ENCODE measurements at places on chromosomes 5 and 9.

DNA sequence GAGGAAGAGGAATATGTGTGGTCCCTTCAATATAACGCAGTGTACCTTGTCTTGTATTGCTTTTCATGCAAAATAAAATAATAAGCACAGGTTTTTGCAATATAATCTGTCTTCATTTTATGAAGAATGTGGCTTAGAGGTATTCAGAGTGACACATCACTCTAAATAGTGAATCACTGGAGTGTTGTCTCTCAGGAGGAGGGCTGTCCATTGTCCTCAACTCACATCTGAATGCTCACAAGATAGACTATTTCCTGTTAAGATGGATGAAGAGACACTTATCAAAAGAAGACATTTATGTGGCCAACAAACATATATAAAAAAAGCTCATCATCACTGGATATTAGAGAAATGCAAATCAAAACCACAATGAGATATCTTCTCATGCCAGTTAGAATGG lies 1147.5 kb upstream of the C9orf72 start:
- DNase-seq, result no peak

GRCh38 chr5:161009194-161009593 lies 157.2 kb upstream of the ATP10B start:
- no peak for DNase-seq

- no peak for DNase-seq
These were observed 46.2 kb downstream of the TENT4A start for GRCh38 chr5:6759401-6759800.

- DNase-seq, result no peak
These were observed 335.9 kb downstream of the SEMA5A start for GRCh38 chr5:9209846-9210492.

DNA sequence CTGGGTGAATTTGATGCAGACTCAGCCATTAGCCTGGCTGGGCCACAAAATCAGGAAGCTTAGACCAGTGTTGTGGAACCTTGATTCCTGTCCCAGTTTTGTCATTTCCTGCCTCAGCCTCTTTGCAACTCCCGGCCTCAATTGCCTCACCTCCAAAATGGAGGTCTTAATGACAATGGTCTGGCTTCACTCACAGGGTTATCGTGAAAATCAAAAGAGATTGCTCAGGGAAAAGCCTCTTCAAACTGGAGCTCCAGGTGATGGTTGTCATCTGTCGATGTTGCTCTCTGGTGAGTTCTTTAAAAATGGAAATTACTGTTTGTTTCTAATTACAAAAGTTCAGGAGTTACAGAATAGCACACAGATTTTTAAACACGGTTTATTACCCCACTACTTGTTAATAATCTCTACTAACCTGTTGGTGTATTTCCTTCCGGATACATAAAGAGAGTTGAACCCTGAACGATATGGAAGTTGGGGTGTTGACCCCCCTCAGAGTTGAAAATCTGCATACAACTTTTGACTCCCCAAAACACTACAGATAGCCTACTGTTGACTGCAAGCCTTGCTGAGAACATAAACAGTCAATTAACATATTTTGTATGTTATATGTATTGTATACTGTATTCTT lies 109.9 kb upstream of the CPEB4 start:
- no peak for DNase-seq

DNA sequence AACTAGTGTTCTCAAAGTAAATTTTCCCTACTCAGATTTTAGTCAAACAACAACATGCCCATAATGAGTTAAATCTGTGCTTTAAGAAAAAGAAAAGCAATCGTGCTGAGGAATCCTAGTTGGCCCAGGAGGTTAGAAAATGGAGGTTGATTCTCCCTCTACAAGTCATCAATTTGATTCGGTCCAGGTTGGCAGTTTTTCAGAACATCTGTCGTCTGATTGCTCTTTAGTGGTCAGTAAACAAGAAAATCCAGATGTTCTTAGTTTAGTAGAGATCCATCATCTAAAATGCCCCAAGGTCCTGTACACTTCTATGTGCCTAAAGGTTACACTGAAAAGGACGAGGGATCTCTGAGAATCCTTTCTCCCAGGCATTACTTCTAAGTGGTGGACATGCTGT lies 659.2 kb downstream of the MTRR start:
- no peak for DNase-seq

DNA sequence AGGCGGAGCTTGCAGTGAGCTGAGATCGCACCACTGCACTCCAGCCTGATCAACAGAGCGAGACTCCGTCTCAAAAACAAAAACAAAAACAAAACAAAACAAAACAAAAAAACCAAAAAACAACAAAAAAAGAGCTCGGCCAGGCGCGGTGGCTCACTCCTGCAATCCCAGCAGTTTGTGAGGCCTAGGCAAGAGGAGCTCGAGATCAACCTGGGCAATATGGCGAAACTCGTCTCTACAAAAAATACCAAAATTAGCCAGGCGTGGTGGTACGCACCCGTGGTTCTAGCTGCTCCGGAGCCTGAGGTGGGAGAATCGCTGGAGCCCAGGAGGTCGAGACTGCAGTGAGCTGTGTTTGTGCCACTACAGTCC lies 20.2 kb downstream of the TRIM7 start:
- no peak for DNase-seq

- no peak for DNase-seq
These were observed 179.8 kb upstream of the EDIL3 start for GRCh38 chr5:84564321-84565075.

GRCh38 chr9:127554966-127555839 lies 56.9 kb upstream of the STXBP1 start:
- no peak for DNase-seq

- no peak for DNase-seq
These were observed 22.0 kb downstream of the CCNH start for GRCh38 chr5:87390576-87391199.

DNA sequence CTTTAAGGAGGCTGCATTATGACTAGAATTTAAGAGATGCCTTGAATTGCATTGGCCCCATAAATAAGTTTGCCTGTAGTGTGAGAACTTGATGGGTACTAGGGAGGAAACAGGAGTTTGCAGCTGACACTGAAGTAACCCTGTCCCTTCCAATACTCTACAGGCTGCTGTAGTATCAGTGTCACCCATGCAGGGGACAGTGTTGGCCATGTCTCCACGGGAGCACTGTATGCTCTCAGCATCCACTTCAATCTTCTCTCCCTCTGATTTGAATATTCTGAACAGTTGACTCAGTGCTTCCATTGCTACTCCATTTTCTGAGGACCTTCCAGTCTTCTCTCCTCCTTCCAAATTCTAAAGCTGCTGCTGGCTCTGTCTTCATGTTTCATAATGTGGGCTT lies 11.4 kb upstream of the IFNA14 start:
- no peak for DNase-seq

DNA sequence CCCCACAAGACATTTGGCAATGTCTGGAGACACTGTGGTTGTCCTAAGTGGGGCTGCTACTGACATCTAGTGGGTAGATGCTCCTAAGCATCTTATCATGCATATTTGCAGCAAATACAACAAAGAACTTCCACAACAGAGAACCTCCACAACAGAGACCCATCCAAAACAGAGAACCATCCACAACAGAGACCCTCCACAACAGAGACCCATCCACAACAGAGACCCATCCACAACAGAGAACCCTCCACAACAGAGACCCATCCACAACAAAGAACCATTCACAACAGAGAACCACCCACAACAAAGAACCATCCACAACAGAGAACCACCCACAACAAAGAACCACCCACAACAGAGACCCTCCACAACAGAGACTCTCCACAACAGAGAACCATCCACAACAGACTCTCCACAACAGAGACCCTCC lies 32.8 kb downstream of the ARPC5L start:
- no peak for DNase-seq

GRCh38 chr5:22372376-22372775 lies 480.8 kb downstream of the CDH12 start:
- DNase-seq, result no peak

DNA sequence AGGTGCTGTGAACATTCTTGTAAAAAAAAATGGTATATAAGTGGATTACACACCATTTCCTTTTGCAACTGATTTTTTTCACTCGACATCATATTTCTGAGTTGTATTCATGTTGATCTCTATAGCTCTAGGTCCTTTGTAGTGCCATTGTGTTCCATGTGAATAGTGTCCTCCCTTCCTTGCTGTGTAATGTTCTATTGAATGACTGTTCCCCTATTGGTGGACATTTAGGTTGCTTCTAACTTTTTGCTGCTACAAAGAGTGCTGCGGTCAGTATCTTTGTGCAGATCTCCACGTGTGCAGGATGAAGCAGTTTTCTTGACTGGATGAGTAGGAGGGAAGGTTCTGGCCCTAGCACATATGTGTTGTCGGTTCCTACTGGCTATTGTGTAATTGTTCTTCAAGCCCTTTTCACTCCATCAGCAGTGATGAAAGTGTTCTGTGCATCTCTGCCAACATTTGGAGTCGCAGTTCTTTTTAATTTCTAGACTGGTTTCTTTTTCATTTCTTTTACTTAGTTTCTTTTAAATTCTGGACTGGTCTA lies 20.2 kb downstream of the DAB2IP start:
- no peak for DNase-seq

GRCh38 chr9:708551-709432 lies 132.7 kb upstream of the DMRT1 start:
- no peak for DNase-seq

DNA sequence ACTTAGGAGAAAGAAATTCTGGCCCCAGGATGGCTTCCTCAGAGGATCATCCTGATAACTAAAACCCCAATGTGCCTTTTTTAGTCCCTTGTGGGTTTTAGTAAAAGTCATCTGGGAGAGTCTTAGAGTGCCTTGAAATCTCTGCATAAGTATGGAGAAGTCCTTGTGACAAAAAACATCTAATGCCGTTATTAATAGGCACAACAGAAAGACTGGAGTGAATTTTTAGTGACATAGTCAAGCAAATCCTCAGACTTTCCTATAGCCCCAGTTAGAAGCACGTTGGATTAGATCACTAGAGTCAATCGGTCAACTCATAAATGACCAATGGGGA lies 108.2 kb upstream of the MPDZ start:
- no peak for DNase-seq

DNA sequence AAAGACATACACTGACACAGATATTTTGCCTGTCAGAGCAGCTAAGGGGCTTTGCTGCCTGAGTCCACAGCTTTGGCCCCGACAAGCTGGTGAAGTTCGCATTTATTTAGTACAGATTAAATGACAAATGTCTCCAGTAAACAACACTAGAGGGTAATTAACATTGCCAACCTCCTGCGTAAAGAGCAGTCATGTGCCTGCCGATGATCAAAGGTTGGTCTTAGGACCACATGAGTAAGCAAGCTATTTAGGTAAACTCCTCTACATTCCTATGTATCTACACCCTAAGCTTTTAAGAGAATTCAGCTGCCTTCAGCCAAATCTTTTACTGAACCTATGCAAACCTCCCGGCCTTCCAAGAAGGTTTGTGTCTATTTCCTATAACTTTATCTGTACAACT lies 73.0 kb upstream of the PJA2 start:
- DNase-seq, result no peak

GRCh38 chr5:14134083-14134482 lies 9.1 kb upstream of the TRIO start:
- no peak for DNase-seq

GRCh38 chr9:134626571-134627416 lies 14.8 kb upstream of the COL5A1 start:
- DNase-seq, result no peak

DNA sequence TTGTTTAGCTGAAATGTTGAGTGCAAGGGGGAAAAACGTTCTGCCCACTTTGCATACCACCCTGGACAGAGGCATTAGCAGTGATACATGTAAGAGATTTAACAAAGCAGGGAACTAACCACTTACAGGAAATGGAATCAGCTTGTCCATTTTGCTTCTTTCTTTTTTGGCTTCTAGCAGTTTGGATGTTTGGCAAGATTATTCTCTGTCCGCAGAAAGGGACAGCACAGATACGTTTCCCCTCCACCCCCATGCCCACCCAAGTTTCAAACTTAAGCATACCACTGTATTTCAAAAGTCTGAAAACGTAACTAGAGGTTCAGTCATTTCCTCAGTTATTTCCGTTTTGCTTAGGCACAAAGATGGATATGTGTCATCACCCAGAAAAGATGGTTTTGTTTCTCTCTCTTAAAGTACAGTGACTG lies 118.4 kb downstream of the GDNF start:
- no peak for DNase-seq

DNA sequence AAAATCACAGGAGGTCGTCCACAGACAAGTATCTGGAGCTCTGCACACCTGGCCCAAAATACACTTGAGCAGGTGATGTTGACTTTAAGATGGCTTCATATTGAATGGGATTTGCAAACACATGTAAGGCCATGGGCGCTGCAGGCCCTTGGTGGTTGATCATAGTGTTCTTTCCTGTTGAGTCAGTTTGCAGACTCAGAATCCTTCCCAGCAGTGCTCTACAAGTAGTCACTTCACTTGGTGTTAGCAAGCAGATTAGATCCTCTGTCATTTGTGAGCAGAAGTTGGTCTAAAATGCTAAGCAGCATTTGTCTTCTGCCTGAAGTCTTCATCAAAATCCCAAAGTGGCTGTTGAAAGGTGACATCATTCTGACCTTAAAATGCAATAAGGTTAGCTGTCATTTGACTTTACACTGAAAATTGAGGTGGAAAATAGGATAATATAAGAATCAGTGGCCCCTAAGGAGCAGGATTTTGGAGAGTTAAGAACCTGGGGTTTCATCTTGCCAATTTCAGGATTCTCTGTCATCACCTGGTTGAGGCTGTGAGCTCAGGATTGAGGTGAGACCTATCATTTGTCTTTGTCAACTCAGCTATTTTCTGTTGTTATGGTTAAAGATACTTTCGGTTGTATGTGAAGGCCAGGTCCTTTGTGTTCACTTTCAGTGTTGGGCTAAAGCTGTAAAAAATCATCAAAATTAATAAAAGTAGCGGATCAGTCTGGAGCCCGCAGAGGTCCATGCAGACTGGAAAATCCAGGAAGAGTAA lies 114.5 kb downstream of the LRRC70 start:
- DNase-seq, result no peak

DNA sequence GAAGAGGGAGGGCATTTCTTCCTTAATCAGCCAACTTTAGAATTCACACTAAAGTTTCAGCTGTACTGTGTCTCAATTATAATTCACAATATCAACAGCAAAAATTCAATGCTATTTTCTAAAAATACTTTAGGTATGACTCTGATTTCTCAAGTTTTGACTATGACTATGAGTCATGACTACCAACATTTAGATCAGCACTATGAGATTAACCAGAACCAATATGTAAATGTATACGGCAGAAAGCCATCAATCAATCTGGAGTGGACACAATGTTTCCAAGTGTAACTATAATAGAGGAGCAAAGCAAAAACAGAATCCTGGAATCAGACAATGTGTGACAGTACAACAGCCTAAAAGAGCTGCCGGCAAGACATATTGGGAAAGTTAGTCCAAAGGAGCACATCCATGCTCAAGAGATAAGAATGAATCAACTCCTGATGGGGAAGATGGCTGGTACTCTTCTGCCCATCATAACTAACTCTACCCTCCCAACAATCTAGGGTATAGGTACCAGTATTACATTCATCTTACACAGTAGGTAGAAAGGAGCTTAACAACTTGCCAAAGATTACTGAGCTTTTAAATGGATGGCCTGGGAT lies 294.4 kb downstream of the SEMA5A start:
- no peak for DNase-seq

GRCh38 chr9:19879062-19879461 lies 90.2 kb upstream of the SLC24A2 start:
- DNase-seq, result no peak

Measured in stimulated activated CD8-positive, alpha-beta memory T cell treated with anti-CD3 and anti-CD28 coated beads, Interleukin-4, amount 100 ng/mL, for 24 hours (primary cell).